ENCODE measurements at places on chromosomes 7 and 10.

DNA sequence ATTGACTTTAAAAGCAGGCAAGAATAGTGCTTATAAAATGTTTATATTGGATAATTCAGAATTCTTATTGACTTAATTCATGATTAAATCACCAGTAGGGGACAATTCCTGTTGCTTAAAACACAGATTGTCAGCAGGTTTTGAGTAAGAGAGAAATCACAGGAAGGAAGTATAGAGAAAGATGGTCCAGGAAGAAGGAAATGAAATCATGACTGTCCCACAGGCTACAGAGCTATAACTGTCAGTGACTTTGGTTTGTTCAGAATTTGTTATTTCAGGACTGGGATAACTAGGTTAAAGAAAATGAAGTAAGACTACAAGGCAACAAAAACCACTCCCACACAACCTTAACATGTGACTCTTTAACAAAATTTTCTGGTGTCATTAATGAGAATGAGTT, 6.8 kb downstream of the GNGT1 start:
- DNase-seq = no peak

GRCh38 chr7:28988091-28988490, 30.0 kb upstream of the TRIL start:
- DNase-seq = no peak

DNA sequence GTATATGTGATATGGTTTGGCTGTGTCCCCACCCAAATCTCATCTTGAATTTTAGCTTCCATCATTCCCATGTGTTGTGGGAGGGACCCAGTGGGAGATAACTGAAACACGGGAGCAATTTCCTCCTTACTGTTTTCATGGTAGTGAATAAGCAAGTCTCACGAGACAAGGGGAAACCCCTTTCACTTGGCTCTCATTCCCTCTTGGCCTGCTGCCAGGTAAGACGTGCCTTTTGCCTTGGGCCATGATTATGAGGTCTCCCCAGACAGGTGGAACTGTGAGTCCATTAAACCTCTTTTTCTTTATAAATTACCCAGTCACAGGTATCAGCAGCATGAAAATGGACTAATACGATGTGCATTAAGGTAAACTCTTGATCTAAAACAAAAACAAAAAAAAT, 357.1 kb upstream of the AOAH start:
- DNase-seq = peak; percentile 9

- no peak for DNase-seq
Measured at GRCh38 chr10:48839809-48840679, 99.6 kb downstream of the LRRC18 start.

DNA sequence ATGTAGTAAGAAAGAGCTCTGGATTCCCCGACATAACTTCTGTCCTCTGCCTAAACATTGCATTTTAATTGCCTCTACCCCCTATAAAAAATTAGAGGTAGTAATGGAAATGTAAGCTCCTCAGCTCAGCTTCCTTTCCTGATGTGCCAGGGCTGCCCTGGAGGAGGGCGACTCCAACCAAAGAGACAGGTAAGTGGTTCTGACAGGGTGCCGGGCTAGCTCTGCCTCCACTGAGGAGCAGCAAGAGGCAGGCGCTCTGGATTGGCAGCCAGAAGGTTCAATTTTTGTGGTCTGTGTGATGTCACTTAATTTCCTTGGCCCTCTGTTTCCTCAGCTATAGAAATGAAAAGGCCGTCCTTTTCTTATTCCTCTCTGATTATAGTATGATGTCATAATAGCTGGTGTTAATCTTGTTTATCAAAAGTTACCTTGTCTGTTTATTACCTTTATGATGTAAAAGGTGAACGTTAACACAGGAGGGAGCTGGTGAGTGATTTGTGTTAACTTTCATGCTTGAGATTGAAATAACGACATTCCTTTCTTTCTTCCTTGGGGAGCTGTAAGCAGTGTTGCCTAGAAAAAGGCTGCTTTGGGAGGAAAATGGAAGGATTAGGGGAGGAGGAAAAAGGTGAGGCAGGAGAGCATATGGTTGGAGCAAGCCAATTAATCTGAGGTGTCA, 51.8 kb downstream of the ANLN start:
- no peak for DNase-seq

GRCh38 chr10:116974456-116975005, 30.5 kb downstream of the SHTN1 start:
- no peak for DNase-seq

DNA sequence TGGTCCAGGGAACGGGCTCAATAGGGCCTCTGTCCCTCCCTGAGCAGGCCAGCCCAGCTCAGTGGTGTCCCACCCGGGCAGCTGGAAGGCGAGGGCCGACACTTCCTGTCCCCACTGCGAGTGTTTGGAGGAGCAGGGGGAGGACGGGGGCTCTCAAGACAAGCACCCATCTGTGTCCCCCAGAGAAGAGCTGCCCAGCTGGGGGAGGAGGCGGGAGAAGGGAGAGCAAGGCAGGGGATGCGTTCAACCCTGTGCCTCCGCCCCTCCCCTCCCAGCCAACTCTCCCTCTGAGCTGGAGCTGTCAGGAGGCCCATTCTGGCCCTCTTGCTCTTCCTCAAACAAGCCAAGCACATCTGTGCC, 35.7 kb downstream of the ZCCHC24 start:
- no peak for DNase-seq

DNA sequence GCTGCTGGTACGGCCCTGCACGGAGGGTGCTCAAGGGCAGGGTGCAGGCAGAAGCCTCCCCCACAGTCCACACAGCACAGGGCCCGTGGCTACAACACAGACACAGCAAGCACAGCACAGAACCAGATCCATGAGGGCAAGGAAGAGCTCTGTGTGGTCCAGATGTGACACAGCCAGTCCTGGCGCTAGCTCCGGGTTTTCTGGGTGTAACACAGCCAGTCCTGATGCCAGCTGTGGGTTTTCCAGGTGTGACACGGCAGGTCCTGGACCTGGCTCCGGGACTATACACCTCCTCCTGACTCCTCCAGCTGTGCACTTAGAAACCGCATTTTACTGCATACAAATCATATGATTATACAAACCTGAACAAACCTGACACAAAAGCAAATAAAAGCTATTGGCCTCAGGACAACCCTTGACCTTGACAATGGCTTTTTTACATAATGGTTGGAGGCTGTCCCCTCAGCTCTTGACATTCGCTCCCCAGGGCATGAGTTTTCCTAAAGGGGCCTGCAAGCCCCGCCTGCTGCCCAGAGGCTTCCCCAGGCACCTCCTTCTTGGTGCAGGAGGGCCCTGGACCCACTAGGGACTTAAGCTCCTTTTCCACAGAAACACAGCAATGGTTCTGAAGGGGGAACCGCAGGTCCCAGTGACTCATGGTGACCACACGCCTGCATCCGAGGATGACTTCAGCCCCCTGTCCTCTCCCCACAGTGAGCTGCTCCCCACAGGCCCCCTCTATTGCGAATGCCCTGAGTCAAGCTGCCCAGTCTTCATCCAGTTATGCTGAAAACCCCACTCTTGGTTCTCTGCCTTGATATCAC, 209.6 kb downstream of the PTPRN2 start:
- DNase-seq = no peak

- no peak for DNase-seq
Measured at GRCh38 chr7:133478591-133479135, 225.8 kb downstream of the EXOC4 start.

DNA sequence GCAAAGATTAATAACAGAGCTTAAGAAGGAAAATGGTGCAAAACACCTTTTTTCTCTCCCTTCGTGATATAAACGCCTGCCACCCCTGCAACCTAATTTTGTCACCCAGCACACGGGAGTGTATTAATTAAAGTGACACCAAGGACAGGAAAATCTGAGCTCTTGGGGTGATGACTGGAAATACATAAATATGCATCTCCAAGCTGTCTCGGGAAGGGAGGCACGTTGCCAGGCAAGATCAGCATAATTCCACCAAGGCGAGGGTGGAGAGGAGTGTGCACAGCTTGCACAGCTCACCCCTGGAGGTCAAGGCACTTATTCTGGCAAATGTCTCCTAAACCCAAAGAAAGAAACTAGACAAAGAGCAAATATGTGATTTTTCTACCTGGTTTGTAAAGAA, 700.9 kb downstream of the GRID1 start:
- DNase-seq = no peak

DNA sequence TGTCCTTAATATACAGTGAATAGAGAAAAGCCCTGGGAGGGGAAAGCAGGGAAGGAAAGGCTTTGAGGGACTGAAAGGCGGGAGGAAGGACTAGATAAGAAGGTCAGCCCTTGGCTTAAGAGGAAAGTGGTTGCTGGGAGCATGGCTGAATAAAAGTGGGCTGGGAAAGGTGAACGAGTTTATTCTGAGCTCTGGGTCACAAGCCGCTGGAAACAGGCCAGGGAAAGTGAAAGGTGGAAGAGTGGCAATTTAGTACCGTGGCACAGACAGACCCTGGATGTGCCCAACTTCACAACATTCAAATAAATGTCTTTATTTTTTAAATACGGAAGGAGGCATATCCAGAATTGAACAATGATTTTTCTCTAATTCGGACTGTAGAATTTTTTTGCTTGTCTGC, 39.7 kb downstream of the TAC1 start:
- DNase-seq = no peak

GRCh38 chr10:28520346-28520745, 12.6 kb upstream of the WAC start:
- no peak for DNase-seq

DNA sequence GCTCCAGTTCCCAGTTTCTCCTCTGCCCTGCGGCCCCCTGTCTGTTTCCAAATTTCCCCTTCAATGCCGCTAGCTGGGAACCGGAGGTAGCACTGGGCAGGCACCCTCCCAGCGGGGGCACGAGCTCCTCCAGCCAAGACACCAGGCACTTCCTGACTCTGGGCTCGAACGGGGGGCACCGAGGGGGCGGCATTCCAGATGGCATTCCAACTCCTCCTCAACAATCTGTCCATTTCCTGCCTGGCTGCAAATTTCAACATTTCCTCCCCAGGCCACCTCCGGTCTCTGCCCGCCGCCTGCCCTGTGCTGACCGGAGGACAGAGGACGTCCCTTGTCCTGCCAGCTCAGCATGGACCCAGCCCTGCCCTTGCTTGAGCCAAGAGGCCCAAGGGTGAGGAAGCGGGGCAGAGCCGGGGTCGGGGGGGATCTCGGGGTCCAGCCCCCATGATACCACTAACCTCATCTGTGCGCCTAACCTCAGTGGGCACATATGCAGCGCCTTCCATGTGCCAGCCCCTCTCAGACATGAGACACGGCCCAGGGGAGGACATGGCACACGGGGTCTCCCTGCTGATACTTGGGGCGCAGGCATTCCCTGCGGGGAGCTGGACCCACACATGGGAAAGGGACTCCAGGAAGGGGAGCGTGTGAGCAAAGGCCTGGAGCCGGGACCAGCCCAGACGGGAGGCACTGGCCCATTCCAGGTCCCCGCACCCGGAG, 58.0 kb downstream of the PDGFA start:
- no peak for DNase-seq

- DNase-seq = no peak
Measured at GRCh38 chr10:111705021-111705420, 478.5 kb downstream of the GPAM start.

GRCh38 chr10:120505866-120506265, 48.8 kb downstream of the PLPP4 start:
- DNase-seq = no peak

DNA sequence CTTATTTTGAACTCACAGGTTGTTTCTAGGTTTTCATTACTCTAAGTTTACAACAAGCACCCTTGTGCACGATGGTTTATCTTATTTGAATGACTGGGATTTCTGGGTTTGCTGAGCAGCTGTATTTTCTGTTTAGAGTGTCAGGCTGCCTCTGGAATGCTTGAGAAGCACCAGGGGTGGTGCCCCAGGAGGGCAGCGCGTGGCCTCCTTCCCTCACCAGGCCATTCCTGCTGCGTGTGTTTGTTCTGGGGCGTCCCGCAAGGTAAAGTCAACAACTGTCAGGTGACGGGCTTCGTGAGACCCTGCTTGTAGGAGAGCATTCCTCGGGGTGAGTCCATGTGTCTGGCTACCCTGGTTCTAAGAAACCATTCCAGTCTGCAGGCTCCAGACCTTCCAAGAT, 54.9 kb downstream of the FAM171A1 start:
- DNase-seq = no peak

- no peak for DNase-seq
Measured at GRCh38 chr7:50854831-50855230, 72.1 kb upstream of the GRB10 start.

DNA sequence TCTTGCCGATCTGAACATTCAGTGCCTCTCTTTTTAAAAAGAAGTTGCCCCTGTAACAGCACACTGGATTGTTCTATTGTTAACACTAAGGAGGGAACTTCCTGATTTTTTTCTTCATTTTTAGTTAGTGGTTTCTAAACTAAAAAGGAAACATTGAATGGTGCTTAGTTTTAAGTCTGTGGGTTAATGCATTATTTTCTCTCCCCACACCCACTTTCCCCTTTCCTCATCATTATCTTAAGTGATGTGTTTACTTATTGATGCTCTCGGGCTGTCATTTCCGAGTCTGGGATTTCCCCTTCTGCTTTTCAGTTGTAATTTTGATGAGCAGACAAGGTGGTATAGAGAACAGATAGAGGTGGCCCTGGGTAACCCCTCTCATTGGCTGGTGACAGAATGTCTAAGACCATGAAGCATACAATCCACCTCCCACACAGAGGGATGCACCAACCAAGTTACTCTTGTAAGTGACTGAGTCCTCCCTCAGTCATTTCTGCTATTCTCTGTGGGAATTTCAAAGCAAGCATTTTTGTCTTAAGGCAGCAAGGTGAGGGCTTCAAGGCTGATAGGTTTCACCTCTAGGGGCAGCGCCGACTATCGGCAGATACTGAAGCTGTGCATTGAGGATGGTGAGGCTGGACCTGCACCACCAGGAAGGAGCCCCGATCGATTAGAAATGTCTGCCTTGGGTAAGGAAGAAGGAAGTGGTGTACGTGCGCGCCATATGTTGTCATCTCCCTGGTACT, 49.5 kb downstream of the CHN2 start:
- DNase-seq = peak; percentile 1

- DNase-seq = no peak
Measured at GRCh38 chr10:24451325-24451820, 242.4 kb downstream of the KIAA1217 start.

DNA sequence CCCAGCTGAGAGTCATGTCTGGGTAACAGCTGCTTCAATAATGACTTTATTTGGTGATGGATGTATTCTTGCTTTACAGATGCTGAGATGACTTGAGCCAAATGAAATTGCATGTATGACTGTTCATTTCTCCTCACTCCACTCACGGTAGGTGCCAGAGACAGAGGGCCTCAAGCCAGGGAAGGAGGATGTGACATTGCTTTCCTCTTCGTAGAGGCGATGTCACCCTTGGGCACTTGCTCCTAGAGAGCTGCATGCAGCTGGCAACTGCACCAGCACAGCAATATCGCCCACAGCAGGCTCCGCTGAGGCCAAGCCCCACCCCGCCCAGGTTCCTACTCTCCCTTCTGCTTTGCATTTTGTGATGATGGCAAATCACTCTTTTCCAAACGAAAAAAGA, 116.6 kb upstream of the AOAH start:
- no peak for DNase-seq

- no peak for DNase-seq
Measured at GRCh38 chr10:89924261-89924660, 222.9 kb downstream of the KIF20B start.

- no peak for DNase-seq
Measured at GRCh38 chr7:70596598-70596913, 535.4 kb upstream of the GALNT17 start.
